NCI-H2029 (cell line): ENCODE measurements at places on chromosomes 16 and 17.
A peak's percentile ranks its signal among the peaks of the same experiment; 100 is the strongest.

DNA sequence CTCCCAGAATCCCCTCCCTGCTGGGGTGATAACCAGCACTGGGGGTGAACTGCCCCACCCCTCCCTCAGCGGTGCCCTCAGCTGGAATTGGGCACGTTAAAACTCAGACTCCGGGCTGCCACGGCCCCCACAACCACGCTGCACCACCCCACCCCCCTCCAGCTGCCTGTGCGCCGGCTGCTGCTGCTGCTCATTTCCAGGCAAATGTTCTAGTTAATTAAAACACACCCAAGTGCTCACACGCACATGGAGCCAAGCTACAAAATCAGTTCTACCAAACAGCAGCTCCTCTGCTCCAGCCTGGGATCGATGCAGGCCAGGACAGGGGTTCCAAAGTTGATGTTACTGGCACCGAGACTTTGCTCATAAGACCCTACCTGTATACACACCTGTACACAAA is 180.5 kb downstream of the ZNF423 start:
- DNase-seq: no peak

GRCh38 chr16:61385392-61386071 is 650.7 kb downstream of the CDH8 start:
- DNase-seq: no peak

DNA sequence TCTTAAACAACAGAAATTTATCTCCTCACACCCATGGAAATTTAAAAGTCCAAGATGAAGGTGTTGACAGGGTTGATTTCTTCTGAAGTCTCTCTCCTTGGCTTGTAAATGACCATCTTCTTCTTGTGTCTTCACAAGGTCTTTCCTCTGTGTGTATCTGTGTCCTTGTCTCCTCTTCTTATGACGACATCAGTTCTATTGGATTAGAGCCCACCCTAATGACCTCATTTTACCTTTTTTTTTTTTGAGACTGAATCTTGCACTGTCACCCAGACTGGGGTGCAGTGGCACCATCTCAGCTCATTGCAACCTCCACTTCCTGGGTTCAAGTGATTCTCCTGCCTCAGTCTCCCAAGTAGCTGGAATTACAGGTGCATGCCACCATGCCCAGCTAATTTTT is 429.0 kb upstream of the CDH5 start:
- no peak for DNase-seq

DNA sequence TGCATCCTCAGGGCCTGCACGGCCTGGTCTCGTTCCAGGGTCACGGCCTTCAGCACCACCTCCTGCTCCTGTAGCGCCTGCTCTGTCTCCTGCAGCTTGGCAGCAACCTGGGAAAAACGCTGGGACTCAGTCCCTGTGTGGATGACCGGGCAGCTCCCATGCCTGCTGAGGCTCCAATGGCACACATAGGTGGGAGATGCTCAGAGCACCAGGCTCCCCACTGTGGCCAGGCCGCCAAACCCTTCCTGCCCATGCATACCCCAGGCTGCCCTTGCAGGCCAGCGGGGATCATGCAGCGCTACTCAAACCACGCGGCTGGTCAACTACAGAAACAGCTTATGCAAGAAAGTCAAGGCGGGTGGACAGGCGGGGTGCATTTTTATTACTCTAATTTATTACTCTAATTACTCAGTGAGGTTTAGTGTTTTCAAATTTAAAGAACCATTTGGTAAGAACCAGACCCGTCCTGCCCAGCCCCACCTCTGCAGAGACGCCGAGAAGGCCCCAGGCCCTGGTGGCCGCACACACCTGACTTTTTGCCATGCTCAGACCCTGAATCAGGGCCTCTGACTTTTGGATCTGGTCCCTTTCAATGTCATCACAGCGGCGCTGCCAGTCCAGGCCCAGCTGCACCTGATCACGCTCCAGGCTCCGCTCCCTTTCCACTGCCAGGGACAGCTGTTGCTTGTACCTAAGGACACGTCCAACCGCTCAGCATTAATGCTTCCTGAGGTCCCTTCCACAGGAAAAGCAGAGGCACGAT is 34.0 kb downstream of the CCDC57 start:
- no peak for DNase-seq

DNA sequence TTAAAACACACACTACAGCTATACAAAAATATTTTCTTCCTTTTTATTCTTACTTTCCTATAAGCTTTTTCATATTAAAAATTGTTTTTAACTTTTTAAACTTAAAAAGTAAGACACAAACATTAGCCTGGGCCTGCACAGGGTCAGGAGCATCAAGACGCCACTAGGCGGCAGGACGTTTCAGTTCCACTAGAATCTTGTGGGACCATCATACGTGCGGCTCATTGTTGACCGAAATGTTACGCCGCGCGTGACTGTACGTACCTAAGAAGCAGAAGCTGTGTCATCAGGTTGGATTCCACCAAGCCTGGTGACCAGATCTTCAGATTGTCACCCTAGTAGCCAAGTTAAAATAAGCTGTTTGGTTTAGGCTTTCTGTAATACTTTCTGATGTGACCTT is 47.1 kb downstream of the USP10 start:
- no peak for DNase-seq

DNA sequence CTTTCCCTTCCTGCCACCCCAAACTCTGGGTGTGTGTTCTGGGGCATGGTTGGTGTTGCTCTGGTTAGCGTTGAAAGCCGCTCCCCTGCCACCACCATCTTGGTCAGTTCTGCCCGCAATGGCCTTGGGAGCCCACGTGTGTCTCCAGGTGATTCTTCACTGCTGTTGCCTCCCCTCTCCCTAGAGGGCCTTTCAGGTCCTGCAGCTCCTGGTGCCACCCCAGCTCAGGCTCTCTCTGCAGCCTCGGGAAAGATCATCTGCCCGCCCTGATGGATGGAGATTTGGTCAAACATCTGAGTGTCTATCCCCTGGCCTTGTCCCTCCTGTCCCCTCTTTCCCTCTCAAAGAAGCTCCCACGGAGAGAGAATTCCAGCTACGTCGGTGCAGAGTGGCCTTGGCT is 241.3 kb downstream of the RBFOX3 start:
- no peak for DNase-seq

GRCh38 chr16:76913046-76913445 is 277.9 kb upstream of the MON1B start:
- DNase-seq: no peak

DNA sequence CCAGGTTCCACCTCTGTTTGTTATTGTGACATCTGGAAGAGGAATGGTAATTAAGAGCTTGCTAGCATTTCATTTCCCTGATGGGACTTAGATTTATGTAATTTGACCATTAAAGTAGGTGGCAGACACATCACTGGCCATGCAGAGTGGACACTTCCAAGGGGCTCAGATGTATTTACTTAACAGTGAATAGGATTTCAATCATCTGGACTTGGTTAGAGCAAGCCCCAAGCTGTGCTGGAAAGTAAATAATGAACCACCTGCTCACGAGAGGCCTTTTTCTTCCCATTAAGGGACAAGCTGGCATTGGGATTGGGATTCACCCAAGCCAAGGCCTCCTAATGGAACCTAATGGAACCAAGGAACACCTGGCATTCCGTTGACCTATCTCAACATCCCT is 395.3 kb downstream of the HS3ST4 start:
- peak; percentile 70 for DNase-seq

- DNase-seq: no peak
These were observed 13.8 kb upstream of the PLCG2 start for GRCh38 chr16:81765111-81765919.

DNA sequence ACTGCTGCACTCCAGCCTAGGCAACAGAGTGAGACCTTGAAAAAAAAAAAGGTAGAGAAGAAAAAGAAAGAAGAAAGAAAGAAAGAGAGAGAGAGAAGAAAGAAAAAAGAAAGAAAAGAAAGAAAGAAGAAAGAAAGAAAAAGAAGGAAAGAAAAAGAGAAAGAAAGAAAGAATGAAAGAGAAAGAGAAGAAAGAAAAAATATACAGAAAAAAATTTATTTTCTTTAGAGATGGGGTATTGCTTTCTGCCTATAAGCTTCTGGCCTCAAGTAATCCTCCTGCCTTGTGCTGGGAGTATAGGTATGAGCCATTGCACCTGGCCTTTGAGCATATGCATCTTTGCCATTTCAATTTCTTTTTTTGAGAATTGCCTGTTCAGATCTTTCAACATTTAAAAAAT is 156.8 kb downstream of the IRX3 start:
- DNase-seq: no peak

GRCh38 chr16:47852991-47853390 is 302.8 kb downstream of the ABCC12 start:
- DNase-seq: no peak

- no peak for DNase-seq
These were observed 154.0 kb upstream of the MAF start for GRCh38 chr16:79754501-79754900.

- no peak for DNase-seq
These were observed 70.6 kb downstream of the CYB5B start for GRCh38 chr16:69494991-69495392.

DNA sequence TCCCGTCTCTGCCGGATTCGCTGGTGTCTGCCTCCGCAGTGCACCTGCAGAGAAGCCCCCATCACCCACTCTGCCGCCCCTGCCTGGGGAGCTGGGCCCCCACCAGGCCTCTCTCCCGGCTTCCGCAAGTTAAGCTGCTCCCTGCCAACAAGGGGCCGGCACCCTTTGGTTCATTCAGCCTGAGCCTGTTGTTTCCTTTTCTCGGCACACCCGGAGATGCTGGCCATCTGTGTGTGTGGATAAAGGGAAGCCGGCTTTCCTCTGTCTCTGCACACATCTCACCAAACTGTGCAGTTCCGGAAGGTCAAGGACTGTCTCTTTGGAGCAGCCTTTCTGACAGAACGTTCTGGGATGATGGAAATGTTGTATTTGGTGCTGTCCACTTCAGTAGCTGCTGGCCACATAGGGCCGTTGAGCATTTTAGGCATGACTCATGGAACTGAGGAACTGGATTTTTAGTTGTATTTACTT is 6.8 kb downstream of the MAPK8IP3 start:
- no peak for DNase-seq

GRCh38 chr16:87442581-87442966 is 50.2 kb downstream of the ZCCHC14 start:
- DNase-seq: no peak
